ENCODE measurements at places on chromosomes 4 and X. TPM values are rescaled to one million over a fixed set of nuclear protein-coding genes. Genes with fewer than 3 reads are reported as not detected.

GRCh38 chr4:105058177-105058812 is 88.4 kb upstream of the TET2 start:
- no peak for DNase-seq

DNA sequence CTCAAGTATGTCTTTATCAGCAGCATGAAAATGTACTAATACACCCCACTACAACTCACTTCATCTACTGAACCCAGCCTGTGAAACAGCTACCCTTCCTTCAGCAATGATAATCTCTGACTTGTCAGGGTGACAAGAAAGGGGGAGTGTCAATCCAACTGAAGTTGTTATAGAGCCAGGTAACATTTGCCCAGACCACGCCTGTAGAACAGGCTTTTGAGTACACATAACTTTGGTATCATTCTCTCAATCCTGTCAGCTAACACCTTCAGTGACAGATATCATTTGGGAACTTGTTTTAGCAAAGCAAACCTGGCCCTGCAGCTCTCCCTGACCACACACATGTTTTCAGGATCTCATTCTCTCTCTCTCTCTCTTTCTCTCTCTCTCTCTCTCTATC is 592.2 kb downstream of the SMARCA1 start:
- no peak for DNase-seq

DNA sequence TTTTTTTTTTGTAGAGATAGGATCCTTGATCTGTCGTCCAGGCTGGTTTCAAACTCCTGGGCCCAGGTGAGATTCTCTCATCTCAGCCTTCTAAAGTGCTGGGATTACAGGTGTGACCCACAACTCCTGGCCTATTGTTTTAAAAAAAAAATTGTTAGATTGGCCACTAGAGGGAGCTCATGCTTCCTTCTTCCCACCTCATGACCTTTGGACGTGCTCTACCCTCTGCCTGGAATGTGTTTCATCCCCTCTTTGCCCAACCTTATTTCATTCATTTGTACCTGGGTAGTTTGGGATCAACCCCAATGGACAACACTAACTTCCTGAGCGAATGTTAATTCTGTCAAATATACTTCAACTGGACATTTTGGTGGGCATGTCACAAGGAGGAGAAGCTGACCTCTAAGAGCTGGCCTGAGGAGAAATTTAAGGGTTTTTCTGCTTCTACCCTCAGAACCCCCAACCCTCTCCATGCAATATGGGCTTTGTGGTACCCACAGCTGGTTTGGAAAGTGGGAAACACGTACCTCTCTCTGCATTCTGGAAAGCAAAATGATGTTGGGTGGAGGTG is 6.4 kb downstream of the PPEF2 start:
- DNase-seq = no peak

GRCh38 chr4:65661471-65661870 is 8.8 kb downstream of the EPHA5 start:
- DNase-seq = no peak

DNA sequence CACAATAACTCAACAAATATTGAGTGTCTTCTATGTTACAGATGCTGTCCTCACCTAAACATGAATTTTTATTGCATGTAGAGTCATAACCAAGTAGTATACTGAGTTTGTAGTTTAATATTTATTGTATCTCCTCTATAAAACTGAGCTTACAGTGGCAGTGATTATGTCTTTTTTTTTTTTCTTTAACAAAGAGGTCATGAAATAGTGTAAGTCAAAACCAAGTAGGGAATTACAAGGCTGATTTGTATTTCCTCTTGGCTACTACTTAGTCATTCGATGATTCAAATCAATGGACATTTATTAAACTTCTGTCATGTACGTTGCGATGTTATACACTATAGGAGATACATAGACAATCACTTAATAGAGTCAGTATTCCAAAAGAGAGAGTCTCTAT is 48.4 kb downstream of the IL15 start:
- no peak for DNase-seq

DNA sequence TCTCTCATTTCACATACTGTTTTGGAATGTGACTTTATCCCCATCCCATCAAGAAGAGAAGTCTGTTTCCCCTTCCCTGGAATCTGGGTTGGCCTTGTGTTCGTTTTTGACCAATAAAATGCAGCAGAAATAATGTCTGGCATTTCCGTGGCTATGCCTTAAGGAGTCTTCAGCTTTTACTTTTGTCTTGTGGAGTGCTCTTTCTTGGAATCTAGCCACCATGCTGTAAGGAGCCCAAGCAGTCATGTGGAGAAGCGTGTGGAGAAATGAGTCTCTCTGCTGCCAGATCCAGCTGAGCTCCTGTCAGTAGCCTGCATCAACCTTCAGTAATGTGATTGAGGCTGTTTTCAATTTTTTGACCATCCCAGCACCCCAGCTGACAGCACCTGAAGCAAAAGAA is 84.4 kb upstream of the ARMCX2 start:
- no peak for DNase-seq

GRCh38 chr4:128596853-128597252 is 212.6 kb upstream of the JADE1 start:
- DNase-seq = no peak

GRCh38 chrX:64975989-64976672 is at the start of gene ZC4H2:
ZC4H2 (minus strand) TSS chrX:64976450; CDS start chrX:64976377, 73 bp downstream.
- peak; percentile 87 for DNase-seq

DNA sequence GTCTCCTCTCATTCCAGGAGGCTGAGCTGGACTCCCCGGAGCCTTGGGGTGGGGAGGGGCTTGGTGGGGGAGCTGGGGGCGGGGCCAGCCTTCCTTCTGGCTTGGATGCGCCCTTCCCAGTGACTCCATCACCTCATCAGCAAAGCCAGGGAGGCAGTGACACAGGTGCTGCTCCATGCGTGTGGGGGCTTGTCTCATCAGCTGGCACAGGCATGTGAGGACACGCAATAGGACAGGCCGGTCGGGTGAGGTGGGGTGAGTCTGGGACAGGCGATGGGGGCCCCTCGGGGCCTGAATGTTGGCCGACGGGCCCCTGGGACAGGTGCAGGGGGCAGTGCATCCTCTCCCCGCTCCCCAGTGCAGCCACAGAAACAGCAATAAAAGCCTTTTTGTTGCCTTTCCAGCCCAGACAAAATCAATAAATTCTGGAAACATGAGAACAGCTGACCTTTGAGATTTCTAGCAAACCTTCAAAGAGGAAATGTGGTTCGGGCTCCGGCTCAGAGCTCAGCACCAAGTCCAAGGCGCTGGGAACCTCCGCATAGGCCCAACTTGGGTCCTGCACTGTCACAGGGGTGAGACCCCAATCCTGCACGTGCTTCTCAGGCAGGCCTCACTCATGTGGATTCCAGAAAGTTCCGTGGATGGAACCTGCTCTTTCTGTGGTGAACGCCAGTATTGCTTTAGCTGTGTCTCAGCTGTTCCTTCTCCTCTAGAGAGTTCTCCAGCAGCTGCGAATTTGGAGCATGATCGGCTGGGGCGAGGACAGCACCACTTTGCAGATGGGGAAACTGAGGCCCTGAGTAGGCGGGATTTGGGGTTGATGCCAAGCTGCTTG is 18.5 kb downstream of the ADRA2C start:
- no peak for DNase-seq

DNA sequence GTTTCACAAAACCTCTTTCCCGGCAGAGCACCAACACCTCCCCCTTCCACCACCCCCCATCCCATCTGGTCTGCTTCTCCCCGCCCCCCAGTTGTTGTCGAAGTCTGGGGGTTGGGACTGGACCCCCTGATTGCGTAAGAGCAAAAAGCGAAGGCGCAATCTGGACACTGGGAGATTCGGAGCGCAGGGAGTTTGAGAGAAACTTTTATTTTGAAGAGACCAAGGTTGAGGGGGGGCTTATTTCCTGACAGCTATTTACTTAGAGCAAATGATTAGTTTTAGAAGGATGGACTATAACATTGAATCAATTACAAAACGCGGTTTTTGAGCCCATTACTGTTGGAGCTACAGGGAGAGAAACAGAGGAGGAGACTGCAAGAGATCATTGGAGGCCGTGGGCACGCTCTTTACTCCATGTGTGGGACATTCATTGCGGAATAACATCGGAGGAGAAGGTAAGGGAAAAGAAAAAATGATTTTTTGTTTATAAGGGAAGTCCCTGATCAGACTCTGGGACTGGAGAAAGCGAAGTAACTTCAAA is at the start of gene PDGFRA:
PDGFRA (plus strand) TSS at position 333 of the 541 bp plus-strand sequence. CDS start 29,476 bp downstream, outside the sequence.
- DNase-seq = peak; percentile 79

DNA sequence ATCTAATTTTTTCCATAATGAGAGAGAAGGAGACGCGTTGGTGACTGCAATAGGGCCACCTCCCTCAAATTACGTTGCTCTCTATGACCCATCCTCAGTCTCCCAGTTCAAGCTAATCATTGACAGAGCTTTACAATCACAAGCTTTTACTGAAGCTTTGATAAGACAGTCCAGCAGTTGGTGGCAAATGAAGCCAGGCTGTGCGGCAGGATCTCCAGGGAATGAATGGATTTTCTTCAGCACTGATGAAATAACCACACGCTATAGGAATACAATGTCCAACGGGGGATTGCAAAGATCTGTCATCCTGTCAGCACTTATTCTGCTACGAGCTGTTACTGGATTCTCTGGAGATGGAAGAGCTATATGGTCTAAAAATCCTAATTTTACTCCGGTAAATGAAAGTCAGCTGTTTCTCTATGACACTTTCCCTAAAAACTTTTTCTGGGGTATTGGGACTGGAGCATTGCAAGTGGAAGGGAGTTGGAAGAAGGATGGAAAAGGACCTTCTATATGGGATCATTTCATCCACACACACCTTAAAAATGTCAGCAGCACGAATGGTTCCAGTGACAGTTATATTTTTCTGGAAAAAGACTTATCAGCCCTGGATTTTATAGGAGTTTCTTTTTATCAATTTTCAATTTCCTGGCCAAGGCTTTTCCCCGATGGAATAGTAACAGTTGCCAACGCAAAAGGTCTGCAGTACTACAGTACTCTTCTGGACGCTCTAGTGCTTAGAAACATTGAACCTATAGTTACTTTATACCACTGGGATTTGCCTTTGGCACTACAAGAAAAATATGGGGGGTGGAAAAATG is at the start of gene KLB:
KLB (plus strand) TSS at position 168 of the 821 bp plus-strand sequence; CDS start at position 188, 20 bp downstream.
- DNase-seq = no peak

GRCh38 chr4:183610613-183611012 is 48.4 kb downstream of the RWDD4 start:
- DNase-seq = no peak

GRCh38 chr4:116073051-116073450 is 959.6 kb upstream of the NDST4 start:
- no peak for DNase-seq

- no peak for DNase-seq
Measured at GRCh38 chr4:61785761-61786160, 585.6 kb downstream of the ADGRL3 start.

GRCh38 chrX:14801136-14801535 is 71.7 kb downstream of the FANCB start:
- no peak for DNase-seq

DNA sequence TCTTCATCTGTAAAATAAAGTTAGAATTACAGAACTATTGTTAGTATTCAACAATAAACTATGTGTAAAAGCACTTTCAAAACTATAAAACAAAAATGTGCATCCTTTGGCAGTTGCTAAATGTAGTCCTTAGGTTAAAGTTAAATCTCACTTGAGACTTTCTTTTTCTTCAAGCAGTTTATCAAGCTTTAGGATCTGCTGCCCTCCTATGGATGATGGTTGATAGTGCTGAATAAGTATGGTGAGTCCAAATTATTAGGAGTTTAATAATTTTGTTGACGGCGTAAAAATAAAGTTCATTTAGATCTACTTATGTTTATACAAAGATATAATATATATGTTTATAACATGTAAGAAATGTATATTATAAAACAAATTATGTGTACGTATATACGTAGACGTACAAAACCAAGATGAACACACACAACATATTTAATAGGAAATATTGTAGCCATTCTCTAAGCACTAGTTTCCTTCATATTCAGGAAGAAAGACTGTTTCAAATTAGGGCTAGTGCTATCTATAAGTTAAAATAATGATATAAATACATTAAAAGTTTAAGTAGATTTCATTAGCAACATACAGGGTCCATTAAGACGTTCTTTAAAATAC is 22.3 kb downstream of the UGT2A2 start:
- DNase-seq = no peak

GRCh38 chrX:85065512-85066198 is 62.0 kb downstream of the APOOL start:
- DNase-seq = no peak

DNA sequence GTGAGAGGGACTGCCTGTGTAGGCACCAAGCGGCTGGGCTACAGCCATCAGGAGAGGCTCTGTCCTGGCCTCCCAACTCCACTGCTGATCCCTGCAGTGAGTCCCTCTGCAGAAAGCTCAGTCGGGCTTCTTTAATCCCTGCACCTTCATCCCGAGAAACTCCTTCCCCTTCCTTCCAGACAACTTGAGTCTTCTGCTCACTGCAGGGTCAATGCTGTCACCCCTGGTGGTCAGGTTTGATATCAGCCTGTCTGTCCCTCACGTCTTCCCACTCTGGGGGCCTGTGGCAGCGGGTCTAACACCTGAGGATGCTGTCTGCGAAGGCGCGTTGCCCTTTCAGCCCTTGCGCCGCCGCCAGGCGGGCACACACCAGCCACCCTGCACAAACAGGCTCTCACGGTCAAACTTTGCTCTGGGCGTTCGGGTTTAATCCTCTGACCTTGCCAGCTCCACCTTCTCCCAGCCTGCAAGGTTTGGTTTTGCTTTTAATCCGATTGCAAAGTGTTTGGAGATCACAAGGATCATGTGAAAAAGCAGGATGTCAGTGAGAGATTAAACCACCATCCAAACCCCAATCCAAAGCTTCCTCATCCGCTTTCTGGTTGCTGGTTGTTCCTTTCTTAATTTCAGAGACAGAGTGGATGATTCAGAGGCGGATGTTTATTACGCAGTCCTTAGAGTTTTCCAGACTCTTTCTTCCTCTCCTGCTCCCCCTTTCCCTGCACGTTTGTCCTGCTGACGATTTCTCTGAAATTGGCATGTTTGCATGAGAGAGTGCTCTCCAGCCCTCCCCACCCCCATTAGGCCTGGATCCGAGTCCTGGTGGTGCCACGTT is 74.8 kb upstream of the SLC34A2 start:
- DNase-seq = no peak

GRCh38 chr4:180852738-180853137 is 1390.5 kb upstream of the TENM3 start:
- DNase-seq = no peak

XPNPEP2 gene
- 24.8 TPM for total RNA-seq

SPANXA2 gene
- total RNA-seq = not detected

DMP1 gene
- total RNA-seq = not detected

TCEAL5 gene
- total RNA-seq = 1.8 TPM

CLIC2 gene
- total RNA-seq = 43.6 TPM

EMCN gene
- total RNA-seq = 78.1 TPM

DKK2 gene
- total RNA-seq = 2.5 TPM

EDA gene
- 4.6 TPM for total RNA-seq

PPP2R2C gene
- total RNA-seq = 1.3 TPM

GPR82 gene
- 0.29 TPM for total RNA-seq

MAGEE1 gene
- total RNA-seq = 6.1 TPM
